A549 (cell line): ENCODE measurements at places on chromosomes 1 and 21.

GRCh38 chr1:176559878-176560277, 96.9 kb downstream of the PAPPA2 start:
- DNase-seq, result peak; percentile 55

GRCh38 chr1:25959611-25960010, 38.3 kb downstream of the PAFAH2 start:
- DNase-seq, result no peak

- no peak for DNase-seq
These were observed 3.7 kb downstream of the KRTAP20-2 start for GRCh38 chr21:30638686-30639085.

DNA sequence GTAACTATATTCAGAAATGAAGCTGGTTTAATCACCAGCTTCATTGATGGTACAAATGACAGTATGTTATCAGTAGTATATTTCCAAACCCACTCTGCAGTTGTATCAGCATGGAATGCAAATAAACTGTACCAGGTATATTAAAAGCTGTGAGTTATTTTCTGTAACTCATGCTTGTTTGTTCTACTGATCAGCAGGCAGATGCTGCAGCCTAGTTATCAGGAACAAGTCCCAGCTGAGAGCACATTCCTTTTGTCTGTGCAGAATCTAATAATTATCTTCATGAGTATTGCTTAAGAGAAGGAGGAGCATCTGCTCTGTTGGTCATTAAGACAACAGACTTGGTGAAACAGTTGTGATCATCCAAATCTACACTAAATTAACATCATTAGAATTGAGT, 1331.1 kb downstream of the MRPL39 start:
- no peak for DNase-seq

DNA sequence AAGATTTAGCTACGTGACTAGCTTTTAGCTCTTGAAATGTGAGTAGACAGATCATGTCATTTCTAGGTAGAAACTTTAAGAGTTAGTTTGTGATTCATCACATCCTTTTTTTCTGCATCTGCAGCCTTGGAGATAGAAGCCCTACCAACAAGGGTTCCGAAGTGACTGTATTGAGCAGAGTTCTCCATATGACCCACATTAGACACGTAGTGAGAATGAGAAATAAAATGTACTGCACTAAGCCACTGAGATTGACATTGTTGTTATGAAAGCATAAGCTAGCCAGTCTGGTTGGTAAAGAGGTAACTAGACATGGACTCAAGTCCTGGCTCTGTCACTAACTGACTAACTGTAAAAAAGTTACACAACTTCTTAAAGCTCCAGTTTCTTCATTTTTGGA, 296.1 kb downstream of the PDE4B start:
- no peak for DNase-seq

DNA sequence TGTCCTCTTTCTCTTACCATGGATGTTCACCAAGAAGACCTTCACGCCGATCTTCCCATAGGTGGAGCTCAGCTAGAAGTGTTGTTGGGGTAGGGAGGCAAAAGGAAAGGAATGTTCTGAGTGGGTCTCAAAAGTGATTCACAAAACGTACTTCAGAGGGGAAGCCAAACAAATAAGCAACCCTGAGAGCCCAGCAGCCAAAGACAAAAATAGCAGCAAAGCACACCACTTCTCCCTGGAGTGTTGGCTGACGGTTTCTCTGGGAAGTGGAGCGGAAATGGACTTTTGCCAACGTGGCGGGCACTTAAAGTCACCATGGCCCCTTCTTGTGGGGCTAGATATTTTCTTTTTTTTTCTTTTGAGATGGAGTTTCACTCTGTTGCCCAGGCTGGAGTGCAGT, 23.1 kb downstream of the SLC26A9 start:
- DNase-seq, result no peak

GRCh38 chr1:3895279-3895950, 4.7 kb downstream of the C1orf174 start:
- no peak for DNase-seq

DNA sequence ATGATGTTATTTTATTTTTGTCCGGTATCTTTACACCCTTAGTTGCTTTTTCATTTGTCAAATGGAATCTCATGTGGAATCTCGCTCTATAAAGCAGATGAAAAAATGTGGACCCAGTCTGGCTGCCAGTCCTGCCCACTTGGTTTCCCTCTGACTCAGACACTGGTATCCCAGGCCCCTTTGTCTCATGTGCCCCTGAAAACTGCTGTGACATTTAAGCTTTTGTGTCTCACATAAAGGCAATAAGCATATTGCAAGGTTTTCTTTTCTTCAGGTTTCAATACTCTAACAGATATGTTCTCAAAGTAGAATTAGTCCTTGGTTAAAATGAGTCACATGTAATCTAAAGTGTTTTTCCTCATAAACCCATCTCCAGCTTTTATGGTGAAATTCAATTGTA, 183.3 kb downstream of the ST6GALNAC3 start:
- DNase-seq, result no peak

- DNase-seq, result no peak
These were observed 22.2 kb upstream of the KPRP start for GRCh38 chr1:152735648-152736047.

- no peak for DNase-seq
These were observed 9.9 kb downstream of the PPP1R15B start for GRCh38 chr1:204401730-204402129.

DNA sequence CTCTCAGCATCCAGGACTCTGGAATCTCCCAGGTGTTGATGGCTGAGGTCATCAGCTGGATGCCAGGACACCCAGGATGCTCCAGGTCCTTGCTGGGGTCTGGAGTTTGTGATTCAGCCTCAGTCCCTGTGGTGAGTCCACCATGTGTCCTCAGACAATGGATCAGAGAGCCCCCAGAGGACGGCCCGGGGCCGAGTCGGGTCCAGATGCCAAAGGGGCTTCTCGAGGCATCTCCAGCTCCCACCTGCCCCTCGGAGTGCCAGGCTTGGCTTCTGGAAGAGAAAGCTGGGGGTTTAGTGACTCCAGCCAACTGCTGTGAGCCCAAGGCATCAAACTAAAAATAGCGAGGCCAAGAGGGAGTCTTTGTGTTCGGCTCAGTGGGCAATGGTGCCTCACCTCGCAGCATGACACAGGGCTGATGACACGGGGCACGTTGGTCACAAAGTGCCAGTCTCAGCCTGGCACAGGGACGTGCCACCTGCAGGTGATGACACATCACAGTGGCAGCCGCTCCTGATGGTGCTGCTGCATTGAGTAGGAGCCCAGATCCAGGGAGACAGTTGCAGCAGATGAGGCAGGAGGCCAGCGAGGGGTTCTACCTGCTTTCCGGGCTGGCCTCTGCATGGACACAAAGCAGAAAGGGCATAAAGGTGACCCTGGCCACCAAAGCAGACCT, 10.6 kb downstream of the PDE9A start:
- no peak for DNase-seq

- no peak for DNase-seq
These were observed 20.1 kb downstream of the URB1 start for GRCh38 chr21:32372755-32373154.

- no peak for DNase-seq
These were observed 515.5 kb downstream of the AMY1C start for GRCh38 chr1:104265163-104265562.

GRCh38 chr1:241352401-241352800, 4.6 kb downstream of the RGS7 start:
- no peak for DNase-seq

DNA sequence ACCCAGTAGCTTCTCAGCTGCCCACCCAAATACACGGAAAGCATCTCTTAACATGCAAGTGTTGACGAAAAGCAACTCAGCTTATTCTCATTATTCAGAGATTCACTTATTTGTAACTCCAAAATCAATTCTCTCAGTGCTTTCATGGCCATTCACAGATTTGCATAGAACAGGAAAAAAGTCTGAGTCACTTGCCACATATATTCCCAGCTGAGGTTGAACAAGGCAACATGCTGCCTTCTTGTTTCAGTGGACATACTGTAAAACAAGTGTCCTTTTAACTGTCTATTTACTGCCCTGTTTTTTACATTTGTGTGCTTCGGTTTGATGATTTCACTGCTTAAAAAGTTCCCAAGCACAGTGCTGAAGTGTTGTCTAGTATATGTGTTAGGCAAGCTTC, 273.0 kb downstream of the LTN1 start:
- no peak for DNase-seq

- no peak for DNase-seq
These were observed 5.2 kb upstream of the MR1 start for GRCh38 chr1:181028615-181029014.

- DNase-seq, result no peak
These were observed 40.1 kb downstream of the TRAPPC10 start for GRCh38 chr21:44052071-44052829.

- DNase-seq, result no peak
These were observed 447.6 kb upstream of the PRMT6 start for GRCh38 chr1:106608841-106609240.

DNA sequence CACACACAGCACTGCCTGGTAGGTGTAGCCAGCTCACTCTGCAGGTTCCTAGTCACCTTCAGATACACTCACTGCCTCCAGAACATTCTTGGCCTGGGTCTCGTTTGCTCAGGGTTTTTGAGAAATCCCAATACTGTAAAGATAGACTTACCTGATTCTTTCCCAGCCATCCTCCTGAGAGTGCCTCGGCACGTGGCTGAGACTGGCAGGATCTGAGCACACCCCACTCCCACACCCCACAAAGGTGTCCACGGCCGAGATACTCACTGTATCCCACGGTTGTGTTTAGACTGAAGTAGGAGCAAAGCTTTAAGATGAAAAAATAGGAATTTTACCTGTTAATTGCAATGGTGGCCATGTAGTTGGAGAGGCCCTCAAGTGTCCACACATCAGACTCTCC, 33.4 kb downstream of the SNAP47 start:
- no peak for DNase-seq

GRCh38 chr1:24908591-24909259, 21.4 kb downstream of the RUNX3 start:
- no peak for DNase-seq

- no peak for DNase-seq
These were observed 159.7 kb downstream of the HIVEP3 start for GRCh38 chr1:41758904-41759548.

DNA sequence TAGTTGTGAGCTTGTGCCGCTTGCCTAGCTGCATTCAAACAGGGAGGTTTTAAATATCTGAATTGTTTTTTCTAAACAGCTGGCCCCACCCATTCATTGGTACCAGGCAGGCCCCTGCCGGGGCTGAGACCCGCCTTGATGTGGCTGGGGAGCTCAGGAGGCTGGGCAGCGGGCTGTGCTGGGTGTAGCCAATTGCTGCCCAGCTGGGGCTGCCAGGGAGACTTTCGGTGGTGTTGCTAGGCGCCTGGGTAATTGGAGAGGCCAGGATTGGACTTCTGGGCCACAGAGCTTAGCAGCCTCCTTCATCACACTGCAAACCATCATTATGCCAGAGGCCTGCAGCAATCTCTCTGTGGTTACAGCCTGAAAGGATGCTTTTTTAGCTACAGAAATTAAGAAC, 12.2 kb downstream of the RHBDL2 start:
- no peak for DNase-seq

- no peak for DNase-seq
These were observed 6.0 kb downstream of the TRAPPC10 start for GRCh38 chr21:44018127-44018526.

DNA sequence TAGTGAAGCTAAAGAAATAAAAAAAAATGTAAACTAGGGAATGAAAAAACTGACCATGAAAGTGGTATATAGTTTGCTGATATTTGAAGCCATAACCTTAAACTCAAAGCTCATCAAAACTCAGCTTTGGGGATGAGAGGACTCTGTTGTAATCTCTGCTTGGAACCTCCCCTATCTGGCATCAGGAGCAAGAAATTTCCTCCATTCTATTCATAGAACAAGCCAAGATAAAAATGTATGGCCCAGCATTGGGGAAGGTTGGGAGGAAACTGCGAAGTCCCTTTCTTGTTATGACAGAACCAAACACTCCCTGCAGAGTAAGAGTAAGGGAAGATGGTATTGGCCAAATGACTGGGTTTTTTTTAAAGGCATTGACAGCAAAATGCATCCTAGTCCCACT, 35.6 kb downstream of the MCOLN2 start:
- DNase-seq, result no peak

DNA sequence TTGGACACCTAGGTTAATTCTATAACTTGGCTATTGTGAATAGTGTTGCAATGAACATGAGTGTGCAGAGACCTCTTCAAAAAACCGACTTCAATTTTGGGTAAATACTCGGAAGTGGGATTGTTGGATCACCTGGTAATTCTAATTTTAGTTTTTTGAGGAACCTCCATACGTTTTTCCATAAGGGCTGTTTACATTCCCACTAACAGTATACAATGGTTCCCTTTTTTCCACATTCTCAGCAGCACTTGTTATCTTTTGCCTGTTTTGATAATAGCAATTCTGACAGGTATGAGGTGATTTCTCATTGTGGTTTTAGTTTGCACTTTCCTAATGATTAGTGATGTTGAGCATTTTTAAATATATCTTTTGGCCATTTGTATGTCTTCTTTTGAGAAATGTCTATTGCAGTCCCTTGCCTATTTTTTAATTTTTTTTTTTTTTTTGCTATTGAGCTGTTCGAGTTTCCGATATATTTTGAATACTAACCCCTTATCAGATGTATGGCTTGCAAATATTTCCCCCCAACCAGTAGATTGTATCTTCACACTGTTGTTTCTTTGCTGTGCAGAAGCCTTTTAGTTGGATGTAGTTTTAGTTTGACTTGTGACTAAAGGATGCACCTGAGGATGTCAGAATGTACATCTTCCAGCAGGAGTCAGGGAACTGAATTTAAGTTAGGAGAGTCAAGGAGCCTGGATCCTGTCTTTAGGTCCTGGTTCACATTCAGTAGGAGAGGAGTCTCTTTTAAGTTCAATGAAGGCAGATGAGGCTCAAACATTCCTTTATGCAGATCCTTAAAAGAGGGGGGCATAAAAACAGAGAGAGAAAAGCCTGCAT, 120.0 kb downstream of the S1PR1 start:
- DNase-seq, result no peak

GRCh38 chr1:181416268-181416860, 67.0 kb upstream of the CACNA1E start:
- no peak for DNase-seq

- DNase-seq, result no peak
These were observed 31.7 kb upstream of the WNT4 start for GRCh38 chr1:22174446-22175220.

DNA sequence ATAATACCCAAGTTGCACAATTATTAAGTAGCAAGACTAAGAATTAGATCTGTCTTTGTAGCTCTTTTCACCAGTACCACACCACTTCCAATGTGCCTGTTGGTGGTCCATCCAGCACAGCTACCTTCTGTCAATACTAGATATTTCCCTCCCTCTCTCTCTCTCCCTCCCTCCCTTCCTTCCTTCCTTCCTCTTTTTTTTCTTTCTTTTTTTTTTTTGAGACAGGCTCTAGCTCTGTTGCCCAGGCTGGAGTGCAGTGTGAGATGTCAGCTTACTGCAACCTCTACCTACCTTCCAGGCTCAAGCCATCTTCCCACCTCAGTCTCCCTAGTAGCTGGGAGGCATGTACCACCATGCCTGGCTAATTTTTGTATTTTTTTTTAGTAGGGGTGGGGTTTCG, 21.1 kb downstream of the KPNA6 start:
- no peak for DNase-seq

- no peak for DNase-seq
These were observed 14.5 kb upstream of the AXDND1 start for GRCh38 chr1:179351281-179351680.

GRCh38 chr1:64343823-64344190, 126.1 kb upstream of the CACHD1 start:
- DNase-seq, result peak; percentile 33

- no peak for DNase-seq
These were observed 146.4 kb downstream of the KIF26B start for GRCh38 chr1:245301162-245301580.
